ENCODE measurements at places on chromosomes 5 and 9.

DNA sequence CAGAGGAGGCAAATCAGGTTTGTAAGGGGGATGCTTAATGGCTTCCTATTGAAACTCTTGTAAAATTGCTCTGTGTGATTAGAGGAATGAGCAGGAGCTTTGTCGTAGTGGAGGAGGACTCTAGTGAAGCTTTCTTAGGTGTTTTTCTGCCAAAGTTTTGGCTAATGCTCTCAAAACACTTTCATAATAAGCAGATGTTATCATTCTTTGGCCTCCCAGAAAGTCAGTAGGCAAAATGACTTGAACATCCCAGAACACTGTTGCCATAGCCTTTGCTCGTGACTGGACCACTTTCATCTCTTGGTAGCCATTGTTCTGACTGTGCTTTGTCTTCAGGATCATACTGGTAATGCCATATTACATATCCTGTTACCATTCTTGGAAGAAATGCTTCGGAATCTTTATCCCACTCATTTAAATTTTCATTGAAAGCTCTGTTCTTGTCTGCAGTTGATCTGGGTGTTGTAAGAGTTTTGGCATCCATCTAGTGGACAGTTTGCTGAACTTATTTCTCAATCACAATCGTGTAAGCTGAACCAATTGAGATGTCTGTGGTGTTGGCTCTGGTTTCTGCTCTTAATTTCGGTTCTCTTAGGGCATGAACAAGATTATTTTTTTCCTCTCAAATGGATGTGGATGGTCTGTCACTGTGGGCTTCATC is 187.6 kb downstream of the COMMD10 start:
- DNase-seq = no peak

DNA sequence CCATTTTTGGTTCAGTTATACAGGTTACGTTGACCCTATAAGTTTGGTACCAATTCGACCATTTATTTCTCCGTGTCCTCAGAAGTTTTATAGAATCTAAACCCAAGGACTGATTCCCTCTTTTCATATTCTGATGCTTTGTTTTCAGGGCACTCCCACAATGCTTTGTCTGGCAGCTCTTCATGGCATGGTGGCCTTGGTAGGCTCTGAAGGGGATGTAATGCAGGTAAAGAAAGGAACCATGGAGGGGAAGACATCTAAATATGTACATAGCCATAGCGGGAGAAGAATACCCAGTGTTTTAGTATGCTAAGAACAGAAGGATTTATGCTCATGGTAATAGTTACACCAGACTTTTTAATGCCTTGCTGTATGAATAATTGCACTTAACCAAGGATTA is 82.7 kb downstream of the HACD4 start:
- DNase-seq = no peak

- DNase-seq = no peak
Observed at GRCh38 chr5:142601432-142601831, 84.5 kb downstream of the FGF1 start.

GRCh38 chr9:136268318-136268717 is 22.7 kb upstream of the QSOX2 start:
- no peak for DNase-seq

DNA sequence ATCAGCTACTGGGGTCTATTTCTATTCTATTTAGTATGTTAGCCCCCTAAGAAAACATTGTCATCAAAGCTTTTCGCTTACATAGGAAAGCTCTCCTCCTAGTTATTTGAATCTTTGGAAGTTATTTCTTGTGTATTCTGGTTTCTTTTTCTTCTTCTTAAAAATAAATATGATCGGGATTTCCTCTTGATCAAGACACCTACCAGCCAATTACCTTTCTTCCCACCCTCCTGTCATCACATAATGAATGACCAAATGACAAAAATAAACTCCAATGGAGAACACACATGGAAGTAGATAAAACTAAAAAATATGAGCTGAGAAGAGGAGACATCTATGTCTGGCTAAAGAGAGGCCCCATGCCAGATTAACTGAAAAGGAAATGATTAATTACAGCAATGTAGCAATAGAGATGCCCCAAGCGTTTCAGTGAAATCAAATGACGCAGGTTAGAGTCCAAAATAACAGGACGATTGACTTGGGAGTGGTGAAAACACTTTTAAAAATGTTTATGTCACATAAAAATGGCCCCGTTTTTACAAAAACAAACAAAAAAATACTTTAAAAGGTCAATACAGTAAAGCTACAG is 59.5 kb upstream of the PCSK1 start:
- DNase-seq = no peak

DNA sequence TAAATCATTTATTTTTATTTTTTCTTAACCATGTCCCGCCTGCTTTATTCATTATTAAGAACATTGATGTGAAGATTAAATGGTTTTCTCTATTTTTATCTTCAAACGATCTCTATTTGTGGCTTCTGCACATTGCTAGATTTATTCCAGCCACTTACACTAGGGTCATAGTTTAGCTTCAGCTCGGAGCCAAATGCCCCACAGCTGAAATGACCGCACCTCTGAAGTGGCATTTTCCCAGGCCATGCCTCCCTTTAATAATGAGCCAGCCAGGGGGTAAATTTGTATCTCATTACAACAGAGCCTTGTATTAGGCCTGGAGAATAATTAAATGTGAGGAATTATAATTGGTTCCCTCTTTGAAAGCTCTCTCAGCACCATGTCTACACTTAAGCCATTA is 89.4 kb downstream of the DOCK8 start:
- no peak for DNase-seq

DNA sequence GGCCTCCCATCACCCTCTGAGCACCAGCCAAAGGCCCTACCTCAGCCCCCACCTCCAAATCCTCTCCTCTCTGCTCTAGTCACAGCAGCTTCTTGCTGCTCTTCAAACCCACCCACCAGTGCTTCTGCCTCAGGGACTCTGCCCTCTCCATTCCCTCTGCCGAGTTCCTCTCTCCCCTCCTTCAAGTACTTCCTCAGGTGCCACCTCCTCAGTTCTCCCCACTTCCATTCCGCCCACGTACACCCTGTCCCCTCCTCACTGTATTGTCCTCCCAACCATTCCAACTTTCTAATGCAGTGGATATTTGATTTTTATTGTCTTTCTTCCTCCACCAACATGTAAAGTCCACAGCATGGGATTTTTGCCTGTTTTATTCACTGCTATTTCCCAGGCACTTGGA is 43.2 kb downstream of the C5orf15 start:
- no peak for DNase-seq

All from GM12891 (cell line).